EH (cell line): ENCODE measurements at places on chromosomes 2 and 18.

- DNase-seq, result peak; percentile 76
Measured at GRCh38 chr2:134193006-134193405, 60.9 kb upstream of the MGAT5 start.

DNA sequence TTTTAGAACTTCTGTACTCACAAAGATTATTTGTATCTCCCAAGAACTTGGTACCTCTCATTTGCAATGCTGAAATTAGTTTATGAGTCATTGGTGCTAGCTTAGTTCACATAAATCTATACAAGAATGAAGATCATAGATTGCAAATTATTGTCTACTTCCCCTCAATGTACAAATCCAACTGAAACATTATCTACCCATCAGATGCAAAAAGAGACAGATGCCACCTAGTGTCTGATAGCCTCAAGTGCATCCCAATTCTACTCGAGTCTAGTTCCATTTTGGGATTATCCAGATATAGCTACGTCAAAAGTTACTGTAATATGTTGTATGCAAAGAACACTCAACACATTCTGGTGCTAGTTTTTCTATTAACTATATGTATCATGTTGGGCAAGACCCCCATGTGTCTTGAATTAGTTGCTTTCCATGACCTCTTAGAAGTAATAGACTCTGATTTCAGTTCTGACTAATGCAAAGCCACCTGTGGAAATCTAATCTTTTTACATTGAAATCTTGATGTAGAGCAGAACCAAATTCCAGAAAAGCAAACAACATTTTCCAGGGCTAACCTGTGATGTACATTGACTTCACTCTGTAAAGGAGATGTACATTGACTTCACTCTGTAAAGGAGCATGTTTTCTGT lies 210.0 kb downstream of the RBM43 start:
- peak; percentile 59 for DNase-seq

GRCh38 chr2:223957092-223957851 lies at the start of gene MRPL44:
TSS of gene MRPL44 (plus strand) at chr2:223957463. CDS start at chr2:223957473, 10 bp downstream.
- DNase-seq, result peak; percentile 95

- peak; percentile 3 for DNase-seq
Measured at GRCh38 chr2:141611981-141612380, 518.8 kb downstream of the LRP1B start.

- DNase-seq, result peak; percentile 21
Measured at GRCh38 chr2:126359494-126359893, 296.5 kb upstream of the GYPC start.

GRCh38 chr2:24855022-24855622 lies 61.9 kb downstream of the CENPO start:
- peak; percentile 46 for DNase-seq

GRCh38 chr2:45922577-45922988 lies 271.1 kb downstream of the PRKCE start:
- peak; percentile 26 for DNase-seq
